ENCODE measurements at places on chromosomes 2 and 18. TPM values are rescaled to one million over a fixed set of nuclear protein-coding genes. Genes with fewer than 3 reads are reported as not detected.

The REG3A gene
- polyA plus RNA-seq = not detected

The POLE4 gene
- 134 TPM for polyA plus RNA-seq

The KCNE4 gene
- 3.1 TPM for polyA plus RNA-seq

DNA sequence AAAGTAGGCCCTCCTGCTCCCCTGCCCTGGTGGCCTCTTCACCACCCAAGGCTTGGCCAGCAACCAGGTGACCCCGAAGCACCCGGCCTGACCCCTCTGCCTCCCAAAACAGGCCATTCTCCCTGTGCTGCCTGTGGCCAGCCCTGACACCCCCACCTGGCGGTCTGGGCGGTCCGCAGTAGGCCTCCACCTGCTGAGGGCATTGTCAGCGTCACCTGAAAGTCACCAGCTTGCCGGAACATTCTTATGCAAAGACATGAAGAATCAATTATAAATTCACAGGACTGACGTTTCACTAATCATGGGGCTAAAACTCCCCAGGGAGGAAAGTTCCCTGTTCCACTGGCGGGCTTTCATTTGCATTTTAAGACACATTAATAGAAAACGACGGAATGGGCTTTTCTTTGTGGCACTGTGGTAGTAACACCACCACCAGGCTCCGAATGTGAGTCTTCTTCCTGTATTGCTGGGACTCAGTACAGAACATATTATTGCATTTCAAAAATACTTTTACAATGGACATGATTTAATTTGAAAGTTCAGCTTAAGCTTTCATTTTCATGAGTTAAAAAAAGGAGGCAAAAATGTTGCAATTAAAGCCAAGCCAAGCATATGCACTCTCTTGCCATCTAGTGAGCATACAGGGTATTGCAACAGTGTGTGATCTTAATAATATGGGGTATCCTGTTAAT, 57.4 kb downstream of the ADI1 start:
- H3K27me3 ChIP-seq = no peaks in the 10 kb centered on the region
- no peaks in the 10 kb centered on the region for H3K36me3 ChIP-seq
- peaks cover 20% of the 10 kb centered on the region for H3K4me1 ChIP-seq
- peak overlapping the region; percentile 38 for H3K4me3 ChIP-seq
- DNase-seq = peak; percentile 68
- peak overlapping the region; percentile 20 for H3K27ac ChIP-seq

GRCh38 chr2:20737505-20737904, 70.6 kb downstream of the GDF7 start:
- DNase-seq = no peak
- no peaks in the 10 kb centered on the region for H3K36me3 ChIP-seq
- no peak overlapping the region for H3K27ac ChIP-seq

- H3K27me3 ChIP-seq = no peaks in the 10 kb centered on the region
- no peak overlapping the region for H3K4me3 ChIP-seq
- no peaks in the 10 kb centered on the region for H3K4me1 ChIP-seq
- no peak overlapping the region for H3K27ac ChIP-seq
- no peaks in the 10 kb centered on the region for H3K36me3 ChIP-seq
These were observed 58.0 kb downstream of the SLC40A1 start for GRCh38 chr2:189522435-189523151.
